ENCODE measurements at places on chromosomes 6 and 20.

DNA sequence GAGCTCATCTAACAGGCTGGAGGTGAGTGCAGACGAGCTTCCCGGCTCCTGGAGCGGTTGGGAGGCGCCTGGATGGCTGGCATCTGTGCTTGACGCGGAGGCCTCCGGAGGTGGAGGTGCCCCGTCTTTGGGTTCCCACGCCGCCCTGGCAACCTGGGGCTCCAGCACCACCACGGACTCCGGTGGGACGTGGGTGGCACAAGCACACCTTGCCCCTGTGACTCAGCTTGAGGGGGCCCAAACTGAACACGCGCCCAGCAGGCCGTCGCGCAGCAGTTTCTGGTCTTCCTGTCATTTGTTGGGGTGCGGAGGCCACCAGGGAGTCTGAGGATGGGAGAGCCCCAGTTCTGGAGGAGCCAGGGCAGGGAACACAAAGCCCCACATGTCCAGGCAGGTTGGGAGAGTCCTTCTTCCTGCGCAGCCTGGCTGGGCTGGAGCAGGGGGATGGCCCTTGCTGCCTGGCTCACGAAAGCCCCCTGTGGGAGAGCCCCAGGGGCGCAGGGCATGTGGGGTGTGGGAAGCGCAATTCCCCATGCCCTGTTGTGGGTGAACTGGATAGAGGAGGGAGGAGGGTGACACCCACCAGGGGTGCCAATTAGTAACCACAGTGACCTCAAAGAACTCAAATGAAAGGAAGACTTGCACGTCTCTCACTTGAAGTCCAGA lies 1378.6 kb upstream of the DEFB115 start:
- DNase-seq, result peak; percentile 21

GRCh38 chr6:148761527-148762011 lies 14.7 kb downstream of the UST start:
- no peak for DNase-seq

DNA sequence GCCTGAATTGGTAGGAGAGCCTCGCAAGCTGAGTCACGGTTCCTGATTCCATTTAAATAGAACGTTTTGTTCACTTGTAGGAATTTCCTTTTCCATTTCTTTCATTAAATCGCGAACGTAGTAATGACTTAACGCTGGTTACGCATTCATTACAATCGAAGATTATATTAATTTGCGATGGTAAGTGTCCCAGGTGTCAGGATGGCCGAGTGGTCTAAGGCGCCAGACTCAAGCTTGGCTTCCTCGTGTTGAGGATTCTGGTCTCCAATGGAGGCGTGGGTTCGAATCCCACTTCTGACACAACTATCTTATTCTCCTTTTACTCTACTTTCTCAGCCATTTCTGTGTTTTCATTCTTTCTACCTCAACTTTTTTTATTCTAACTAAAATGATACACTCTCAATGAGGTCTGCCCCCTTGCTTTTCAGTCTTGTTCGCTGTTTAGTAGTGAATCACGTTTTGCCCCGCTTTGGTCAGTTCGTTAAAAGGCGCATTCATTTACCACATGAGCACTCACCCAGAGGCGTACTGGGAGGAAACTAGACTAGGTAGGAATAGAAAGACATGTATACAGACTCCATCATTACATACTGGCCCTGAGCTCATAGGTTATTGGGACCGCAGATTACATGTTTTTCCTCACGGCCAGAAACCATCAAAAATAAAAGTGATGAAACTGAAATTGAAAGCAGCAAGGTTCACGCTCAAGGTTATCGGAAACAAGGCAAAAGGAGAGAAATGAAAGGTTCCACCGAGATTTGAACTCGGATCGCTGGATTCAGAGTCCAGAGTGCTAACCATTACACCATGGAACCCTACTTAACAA lies 17.3 kb upstream of the TRIM27 start:
- DNase-seq, result peak; percentile 91

DNA sequence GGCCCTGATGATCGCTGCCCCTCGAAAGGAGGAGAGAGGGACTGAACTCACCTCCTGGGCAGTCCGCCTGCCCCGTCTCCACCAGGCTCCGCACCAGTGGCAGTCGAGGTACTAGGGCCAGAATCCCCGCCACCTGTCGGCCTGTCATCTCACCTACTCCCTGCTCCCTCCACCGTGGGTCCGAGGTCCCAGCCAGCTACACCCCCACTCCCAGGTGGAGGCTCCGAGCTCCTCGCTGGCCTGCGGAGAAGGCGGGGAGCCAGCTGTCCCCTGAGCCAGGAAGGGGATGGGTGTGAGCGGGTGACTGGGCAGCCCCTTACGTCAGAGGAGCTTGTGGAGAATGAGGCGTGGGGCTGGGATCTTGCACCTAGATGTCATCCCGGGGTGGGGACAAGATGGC lies 1066.5 kb upstream of the MANEA start:
- DNase-seq, result no peak

- DNase-seq, result no peak
Observed at GRCh38 chr6:98239057-98239456, 595.3 kb upstream of the POU3F2 start.

DNA sequence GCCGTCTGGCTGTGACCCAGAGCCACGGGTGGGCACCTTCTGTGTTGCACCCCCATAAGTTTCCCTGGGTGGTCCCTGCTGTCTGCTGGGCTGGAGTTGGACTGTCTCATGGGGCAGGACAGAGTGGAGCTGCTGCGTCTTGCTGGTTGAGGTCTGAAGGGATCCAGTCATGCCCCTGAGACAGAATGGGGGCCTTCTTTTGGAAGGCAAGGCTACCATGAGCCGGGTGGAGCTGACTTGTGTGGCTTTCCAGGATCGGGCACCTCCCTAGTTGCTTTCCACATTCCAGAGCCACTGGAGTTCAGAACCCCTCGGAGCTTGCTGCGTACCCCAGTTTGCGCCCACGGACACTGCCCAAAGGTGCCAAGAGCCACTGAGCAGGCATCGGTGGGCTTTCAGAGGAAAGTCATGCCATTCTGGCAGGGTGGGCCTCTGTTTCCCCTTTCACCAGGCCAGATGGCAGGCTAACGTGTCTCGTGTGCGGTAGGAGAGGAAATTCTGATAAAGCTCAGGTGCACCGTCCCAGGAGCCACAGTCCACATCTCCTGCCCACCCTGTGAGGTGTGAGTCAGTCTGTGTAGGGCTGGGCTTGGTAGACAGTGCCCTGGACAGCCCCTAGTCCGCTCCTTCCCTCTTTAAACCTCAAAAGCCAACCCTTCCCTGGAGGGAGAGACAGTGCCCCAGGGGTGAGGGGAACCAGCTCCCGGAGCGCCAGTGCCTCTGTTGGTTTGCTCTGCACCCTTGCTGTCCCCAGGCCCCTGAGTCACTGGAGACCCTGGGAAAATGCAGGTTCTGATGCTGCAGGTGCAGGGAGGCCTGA lies 125.3 kb downstream of the SYCP2 start:
- no peak for DNase-seq

DNA sequence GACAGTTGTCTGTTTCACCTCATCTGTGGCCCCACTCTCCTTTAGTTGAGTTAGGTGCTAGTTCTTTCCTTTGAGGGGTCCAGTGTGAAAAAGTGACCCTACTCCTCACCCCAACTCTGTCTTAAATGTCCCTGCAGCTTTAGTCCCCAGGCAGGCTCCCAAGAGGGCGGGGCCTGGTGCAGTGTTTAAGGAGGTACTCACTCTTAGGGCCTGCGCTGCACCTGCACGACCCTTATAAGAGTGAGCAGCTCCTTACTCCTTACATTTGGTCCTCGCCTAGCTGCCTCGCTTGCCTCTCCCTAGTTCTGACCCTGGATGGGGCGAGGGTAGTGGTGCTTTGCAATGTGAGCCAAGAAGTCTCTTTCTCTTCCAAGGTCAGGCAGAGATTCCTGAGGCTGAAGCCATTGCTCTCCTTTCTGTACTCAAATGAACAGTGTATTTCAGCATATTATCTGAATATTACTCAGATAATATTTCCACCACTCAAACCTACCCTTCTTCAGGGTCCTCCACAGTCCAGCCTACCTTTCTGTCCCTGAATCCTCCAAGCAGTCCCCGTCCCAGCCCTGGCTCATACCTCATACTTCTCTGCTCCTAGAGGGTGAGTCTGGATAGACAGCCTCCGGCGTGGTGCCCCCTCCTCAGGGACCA lies 11.9 kb upstream of the VEGFA start:
- DNase-seq, result no peak

DNA sequence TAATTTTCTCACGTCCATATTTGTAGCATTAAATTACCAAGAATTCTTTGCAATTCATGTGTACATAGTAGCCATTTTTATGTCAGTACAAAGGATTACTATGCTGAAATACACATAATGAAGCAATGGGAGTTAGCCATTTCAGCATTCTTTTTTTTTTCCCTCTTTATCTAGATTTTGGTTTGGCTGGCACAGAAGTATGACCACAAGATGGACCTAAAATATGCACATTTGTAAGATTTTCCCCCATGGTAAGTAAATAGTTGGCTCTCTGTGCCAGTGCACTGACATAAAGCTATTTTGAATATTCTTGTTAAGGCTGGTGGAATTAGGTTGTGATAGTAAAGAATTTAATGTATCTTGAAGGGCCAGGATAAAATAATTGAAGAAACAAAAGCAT lies 486.1 kb upstream of the BTBD3 start:
- DNase-seq, result no peak

- peak; percentile 26 for DNase-seq
Observed at GRCh38 chr6:99333068-99333467, 16.4 kb downstream of the FAXC start.

DNA sequence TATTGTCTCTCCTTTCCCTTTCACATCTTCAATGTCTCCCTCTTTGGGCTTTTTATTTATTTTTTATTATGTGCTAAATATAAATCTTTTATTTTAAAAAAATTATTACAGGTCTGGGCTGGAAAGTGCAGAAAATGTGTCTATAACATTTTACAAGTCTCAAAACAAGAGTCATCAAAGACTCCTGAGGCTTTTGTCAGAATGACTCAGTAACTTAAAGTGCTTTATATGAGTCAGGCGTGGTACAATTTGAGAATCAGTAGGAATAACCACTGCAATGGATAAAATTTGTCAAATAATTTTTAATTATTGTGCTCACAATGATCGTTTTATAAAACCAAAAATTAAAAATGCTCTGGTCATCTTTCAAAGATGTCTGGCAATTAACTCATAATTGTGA lies 193.9 kb downstream of the MMUT start:
- DNase-seq, result no peak

GRCh38 chr6:155341130-155341828 lies 27.0 kb upstream of the TFB1M start:
- DNase-seq, result no peak

DNA sequence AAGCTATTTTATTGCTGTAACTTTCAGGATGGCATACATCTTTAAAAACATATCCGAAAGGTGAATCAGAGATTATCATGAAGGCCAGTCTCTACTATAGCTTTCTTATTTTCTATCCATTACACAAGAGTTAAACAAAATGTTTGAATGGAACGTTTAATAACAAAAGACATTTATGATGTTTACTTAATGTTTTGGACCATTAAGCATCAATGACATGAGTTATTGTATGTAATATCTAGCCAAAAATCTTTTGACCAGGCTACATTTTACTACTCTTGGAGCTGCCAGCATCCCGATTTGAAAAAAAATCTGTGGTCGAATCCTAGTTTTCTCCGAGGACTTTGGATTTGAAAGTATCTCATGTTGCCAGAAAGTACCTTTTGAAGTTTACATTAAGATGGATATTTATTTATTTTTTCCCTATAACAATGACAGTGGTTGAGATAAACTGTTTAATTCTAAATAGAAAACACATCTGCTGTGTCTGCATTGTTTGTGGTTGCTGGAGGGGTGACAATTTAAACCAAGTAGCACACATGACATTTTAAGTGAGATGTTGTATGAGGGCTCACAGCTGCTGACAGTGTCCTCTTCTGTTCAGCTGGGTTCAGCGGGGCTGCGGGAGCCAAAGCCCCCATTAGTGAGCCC lies 293.7 kb upstream of the TCF21 start:
- DNase-seq, result no peak

DNA sequence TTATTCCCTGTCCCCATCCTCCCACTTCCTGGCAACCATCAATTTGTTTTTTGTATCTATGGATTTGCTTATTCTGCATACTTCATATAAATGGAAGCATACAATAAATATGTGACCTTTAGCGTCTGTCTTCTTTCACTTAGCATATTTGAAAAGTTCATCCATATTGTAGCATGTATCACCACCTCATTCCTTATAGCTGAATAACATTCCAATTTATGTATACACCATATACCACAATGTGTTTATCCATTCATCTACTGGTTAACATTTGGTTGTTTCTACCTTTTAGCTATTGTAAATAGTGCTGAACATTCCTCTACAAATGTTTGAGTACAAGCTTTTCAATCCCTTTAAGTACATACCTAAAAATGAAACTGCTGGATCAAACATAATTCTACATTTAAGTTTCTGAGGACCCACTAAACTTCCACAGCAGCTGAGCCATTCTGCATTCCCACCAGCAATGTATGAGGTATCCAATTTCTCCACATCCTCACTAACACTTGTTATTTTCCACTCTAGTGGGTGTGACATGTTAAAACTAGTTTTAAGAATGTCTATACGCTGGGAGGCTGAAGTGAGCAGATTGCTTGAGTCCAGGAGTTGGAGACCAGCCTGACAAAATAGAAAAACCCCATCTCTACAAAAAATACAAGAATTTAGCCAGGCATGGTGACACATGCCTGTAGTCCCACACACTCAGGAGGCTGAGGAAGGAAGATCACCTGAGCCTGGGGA lies 32.9 kb downstream of the NUDT3 start:
- no peak for DNase-seq

DNA sequence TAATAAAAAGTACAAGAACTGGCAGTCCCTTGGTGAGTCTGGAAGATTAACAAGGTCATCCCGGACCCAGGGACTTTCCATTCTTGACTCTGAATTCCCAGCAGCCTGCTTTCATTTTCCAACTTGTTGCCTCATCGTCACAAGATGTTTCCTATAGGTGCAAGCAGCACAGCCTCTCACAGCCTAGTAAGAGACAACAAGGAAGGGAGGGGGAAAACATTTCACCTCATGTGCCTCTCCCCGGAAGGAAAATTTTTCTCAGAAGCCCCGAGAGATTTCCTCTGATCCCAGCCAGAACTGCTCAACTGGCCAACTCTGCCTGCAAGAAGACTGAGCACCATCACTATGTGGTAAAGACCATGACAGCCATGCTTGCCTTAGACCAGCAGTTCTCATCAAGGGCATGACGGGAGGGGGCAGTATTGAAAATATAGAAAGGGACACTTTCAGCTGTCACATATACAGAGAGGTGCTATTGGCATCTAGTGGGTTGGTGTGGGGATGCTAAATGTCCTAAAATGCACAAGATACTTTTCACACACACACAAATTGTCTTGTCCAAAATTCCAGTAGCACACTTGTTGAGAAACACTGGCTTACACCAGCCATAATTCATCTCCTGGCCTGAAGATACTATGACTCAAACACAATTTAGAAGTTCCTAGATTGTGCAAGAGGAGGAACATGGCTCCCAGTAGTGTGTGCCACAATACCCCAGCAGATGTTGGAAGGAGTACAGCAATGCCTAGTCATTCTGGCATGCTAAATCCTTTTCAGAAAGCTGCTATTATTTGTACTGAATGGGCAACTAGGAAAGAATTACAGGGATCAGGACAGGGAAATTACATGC lies 10.8 kb upstream of the WTAP start:
- DNase-seq, result no peak

GRCh38 chr6:6750594-6751265 lies 162.2 kb downstream of the LY86 start:
- no peak for DNase-seq

GRCh38 chr6:152745509-152746171 lies 5.0 kb upstream of the VIP start:
- no peak for DNase-seq

Measured in activated CD4-positive, alpha-beta T cell treated with anti-CD3 and anti-CD28 coated beads, Interleukin-2, amount 50 U/mL, for 16 hours (primary cell).